Keratinocyte (primary cell): ENCODE measurements at places on chromosomes 3 and 15.
A peak's percentile ranks its signal among the peaks of the same experiment; 100 is the strongest.

GRCh38 chr3:130935761-130936492 is 42.0 kb downstream of the ATP2C1 start:
- DNase-seq = no peak

GRCh38 chr3:44419923-44420650 is 57.4 kb downstream of the ZNF445 start:
- no peak for DNase-seq

GRCh38 chr3:156536524-156537316 is 18.2 kb downstream of the SSR3 start:
- DNase-seq = no peak

- DNase-seq = no peak
Measured at GRCh38 chr3:63240381-63240902, 37.7 kb upstream of the SYNPR start.

- DNase-seq = no peak
Measured at GRCh38 chr3:108088146-108088545, 2.7 kb downstream of the CD47 start.

- DNase-seq = no peak
Measured at GRCh38 chr15:86959254-86959653, 879.6 kb downstream of the AGBL1 start.

GRCh38 chr3:152516216-152516615 is 247.5 kb downstream of the MBNL1 start:
- DNase-seq = no peak

- no peak for DNase-seq
Measured at GRCh38 chr3:197234947-197235914, 63.2 kb downstream of the DLG1 start.

- no peak for DNase-seq
Measured at GRCh38 chr3:57085211-57085610, 24.7 kb downstream of the SPATA12 start.

- peak; percentile 15 for DNase-seq
Measured at GRCh38 chr15:61063875-61064320, 165.2 kb downstream of the RORA start.

DNA sequence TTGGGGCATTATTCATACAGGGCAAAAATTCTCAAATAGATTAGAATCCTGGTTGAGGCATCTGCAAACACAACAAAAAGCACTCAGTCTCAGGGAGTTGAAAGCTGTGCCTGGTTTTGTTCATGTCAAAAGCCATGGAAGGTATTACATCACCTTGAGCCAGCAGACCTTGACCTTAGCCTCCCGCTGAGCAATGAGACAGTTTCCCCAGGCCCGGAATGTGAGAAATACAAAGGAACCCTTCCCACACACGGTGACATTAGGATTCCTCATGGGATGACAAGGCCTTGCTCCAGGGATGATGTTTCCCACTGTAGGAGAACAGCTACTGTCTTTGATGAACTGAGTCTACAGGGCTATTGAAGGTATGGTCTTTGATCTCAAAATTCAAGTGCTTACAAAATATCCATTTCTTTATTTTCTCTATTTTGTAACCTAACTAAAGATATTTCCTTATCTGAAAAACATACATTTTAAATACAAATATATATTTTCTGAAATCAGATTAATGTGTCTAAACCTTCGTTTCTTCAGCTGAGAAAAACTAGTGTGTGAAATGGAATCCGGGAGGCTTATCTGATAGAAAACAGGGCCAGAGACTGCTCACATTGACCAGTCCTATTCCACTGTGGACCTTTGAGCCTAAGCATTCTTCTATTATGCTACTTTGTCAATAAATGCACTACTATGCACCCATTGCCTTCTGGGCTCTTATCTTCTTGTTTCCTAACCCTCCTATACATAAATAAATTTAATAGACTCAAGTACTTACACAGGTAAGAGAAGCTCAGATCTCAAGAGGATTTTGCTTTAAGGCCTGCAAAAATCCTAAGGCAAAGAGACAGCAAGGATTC is 298.2 kb downstream of the KBTBD8 start:
- no peak for DNase-seq

DNA sequence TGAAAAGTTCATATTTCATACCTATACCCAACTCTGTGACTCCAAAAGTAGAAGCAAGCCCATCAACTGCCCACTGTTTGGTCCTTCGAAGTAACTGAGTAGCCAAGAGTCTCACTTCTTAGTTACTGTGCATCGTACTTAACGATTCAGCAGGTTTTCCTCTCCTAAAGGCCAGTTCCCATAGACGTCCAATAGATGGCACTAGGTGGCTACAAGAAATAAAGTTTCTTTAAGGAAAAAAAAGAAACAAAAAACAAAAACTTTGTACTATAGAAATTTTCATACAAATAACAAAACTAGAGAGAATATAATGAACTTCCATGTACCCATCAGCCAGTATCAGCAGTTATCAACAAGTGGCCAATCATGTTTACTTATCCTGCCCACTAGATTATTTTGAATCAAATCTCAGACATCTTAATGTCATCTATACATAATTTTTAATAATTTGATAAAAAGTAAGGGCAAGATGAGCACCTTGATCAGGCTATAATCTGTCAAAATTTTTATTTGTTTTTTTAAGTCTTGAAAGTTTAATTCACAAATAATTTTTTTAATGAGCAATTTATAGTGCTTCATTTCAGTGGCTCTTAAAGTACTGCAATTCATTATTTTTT is 63.8 kb upstream of the ACP3 start:
- DNase-seq = no peak

GRCh38 chr3:190849607-190850006 is 12.9 kb downstream of the GMNC start:
- DNase-seq = no peak

- no peak for DNase-seq
Measured at GRCh38 chr3:23671851-23672589, 133.7 kb upstream of the UBE2E1 start.

DNA sequence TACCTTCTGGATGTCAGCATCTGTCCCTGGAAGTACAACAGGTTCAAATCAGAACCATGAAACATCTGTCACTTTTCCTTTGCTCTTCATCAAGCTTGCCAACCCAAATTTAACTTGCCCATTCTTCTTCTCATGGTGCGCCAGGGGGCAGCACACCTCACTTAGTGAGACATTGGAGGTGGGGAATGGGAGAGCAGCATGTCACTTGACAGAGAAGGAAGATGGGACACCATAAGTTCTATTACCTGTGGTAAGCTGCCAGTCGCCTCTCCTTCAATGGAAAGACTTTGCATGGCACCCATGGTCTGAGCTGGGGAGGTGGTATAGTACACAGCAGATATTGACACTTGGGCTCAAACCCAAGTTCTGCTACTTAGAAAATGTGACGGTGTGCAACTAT is 2.9 kb downstream of the SCN5A start:
- no peak for DNase-seq

DNA sequence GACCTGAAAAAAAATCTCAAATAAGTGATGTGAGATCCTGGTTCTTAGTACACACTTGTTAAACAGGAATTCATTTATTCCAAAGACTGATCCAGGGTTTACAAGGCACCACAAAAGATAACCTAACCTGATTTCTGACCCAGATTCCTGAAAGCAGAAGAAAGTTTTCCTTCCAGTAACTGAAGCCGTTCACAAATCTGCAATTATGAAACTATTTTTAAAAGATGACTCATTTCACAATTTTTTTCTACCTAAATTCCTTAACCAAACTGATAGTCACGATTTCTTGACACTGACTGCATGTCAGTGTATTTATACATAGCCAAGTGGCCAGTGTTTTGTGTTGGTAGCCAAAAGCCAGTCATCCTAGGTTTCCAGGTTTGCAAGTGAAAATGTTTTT is 17.1 kb downstream of the SLC9A9 start:
- DNase-seq = no peak

- no peak for DNase-seq
Measured at GRCh38 chr3:108334701-108335100, 38.4 kb downstream of the HHLA2 start.

- no peak for DNase-seq
Measured at GRCh38 chr3:193744048-193744821, 151.2 kb downstream of the OPA1 start.

GRCh38 chr3:190595807-190596206 is 81.9 kb downstream of the IL1RAP start:
- no peak for DNase-seq

- no peak for DNase-seq
Measured at GRCh38 chr3:42263354-42264346, 2.3 kb downstream of the CCK start.

DNA sequence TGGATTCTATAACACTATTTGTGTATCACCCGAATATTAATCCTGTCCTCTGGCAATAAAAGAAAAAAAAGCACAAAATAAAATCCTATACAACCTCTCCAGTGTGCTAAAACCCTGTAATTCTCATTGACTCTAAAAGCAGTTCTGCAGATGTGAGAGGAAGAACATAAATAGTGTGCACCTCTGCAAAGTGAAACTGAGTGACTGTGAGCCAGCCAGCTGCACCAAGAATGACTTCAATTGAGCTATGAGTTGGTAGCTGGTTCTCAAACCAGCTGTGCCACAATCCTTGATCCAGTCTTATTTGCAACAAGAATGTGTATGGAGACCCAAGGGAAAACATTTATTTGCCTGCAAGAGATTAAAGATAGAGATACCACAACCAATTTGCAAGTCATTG is 31.2 kb upstream of the COL8A1 start:
- DNase-seq = no peak

- DNase-seq = no peak
Measured at GRCh38 chr3:61181874-61182273, 69.4 kb downstream of the FHIT start.

GRCh38 chr3:60064210-60065178 is 1014.7 kb upstream of the CFAP20DC start:
- DNase-seq = no peak

DNA sequence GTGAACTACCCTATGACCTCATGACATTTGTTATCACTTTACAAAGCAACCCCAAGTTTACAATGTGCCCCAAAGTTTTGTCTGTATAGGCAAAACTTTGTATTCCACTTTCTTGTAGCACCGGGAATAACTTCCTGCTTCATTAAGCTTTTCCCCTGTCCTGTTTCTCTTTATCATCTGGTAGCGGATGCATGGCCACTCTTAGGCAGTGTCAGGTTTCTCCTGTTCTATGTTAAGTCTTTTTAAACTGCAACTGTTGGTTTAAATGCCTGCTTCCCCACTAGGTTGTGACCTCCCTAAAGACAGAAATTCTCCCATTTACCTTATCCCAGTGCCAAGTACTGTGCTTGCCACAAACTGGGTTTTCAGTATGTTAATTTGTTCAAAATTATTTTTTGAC is 433.6 kb upstream of the DPH6 start:
- DNase-seq = no peak

DNA sequence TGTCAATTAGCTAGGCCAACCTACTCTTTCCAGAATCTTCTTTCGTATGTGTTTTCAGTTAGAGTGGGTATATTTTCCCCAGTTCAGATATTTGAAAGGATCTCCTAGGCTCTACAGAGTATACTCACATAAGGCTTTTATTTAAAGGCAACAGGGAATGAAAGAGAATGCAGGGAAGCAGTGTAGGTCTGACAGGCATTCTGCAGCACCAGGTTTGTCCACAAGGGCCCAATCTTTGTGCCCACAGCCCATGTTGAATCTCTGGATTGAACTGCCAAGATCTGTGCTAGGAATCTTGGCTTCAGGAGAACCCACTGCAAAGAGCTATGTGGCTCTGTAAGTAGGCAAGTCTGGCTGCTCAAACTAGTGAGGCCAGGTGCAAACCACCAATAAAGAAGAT is 24.2 kb upstream of the GALNT15 start:
- no peak for DNase-seq

DNA sequence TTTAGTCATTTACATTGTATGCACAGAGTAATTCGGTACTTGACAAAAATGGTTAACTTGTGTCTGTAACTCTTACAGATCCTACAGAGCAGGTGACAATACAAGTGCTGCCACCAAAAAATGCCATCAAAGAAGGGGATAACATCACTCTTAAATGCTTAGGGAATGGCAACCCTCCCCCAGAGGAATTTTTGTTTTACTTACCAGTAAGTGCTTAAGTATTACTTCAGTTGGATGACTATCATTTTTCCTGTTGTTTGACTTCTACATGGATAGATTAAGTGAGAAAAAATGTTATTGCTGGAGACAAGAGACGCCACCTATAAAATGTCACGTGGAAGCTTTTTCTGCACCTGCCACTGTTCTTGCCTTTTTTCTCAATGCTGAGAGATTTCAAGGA is 173.2 kb downstream of the ALCAM start:
- no peak for DNase-seq

DNA sequence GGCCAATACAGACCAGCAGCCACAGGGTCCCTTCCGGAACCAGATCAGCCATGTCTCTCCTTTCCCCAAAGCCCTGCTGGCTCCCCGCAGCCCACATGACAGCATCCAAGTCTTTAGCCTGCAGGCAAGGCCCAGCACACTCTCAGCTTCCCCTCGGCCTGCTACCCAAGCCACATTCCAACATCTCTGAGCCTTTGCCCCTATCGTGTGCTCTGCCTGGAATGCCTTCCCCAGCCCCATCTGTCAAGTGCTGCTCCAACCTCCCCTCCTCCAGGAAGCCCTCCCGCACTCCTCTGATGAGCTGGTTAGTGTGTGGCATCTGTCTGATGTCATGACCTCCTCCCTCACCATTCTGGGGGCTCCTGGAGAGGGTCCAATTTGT is 8.5 kb downstream of the PLXND1 start:
- DNase-seq = no peak

- DNase-seq = no peak
Measured at GRCh38 chr15:66138096-66138783, 115.3 kb downstream of the MEGF11 start.

DNA sequence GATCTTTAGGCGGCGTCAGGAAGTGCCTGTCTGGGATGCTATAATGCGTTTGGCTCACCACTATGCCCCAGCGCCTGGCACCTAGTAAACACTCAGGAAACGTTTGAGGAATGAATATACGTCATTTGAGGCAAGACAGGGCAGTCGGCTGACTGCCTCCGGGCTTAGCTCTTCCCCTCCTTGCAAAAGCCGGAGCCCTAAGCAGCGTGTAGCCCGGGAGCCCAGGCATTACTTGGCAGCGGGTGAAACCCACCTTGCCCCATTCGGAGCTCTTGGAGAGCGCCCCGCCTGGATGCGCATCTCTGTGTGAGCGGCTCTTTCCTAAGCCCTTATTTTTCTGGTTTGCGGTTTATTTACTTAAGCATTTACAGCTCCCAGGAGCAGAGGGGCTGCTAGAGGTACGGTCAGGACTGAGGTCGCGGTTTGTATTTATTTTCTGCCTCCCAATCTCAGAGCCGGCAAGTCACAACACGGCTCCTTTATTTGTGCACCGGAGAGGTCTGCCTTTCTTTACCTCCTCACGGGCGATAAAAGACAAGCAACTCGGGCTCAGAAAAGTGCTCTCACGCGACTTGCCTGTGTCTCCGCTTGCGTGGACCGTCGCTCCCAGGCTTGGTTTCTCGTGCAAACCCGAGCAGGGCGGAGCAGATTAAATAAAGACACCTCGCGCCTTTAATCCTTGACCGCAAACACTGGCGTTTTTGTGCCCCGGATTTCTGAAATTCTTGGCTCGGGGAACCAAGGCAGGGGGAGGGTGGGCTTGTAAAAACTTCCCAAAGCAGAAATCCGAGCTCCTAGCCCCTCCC is 737 bp upstream of the ITPR1 start:
- DNase-seq = peak; percentile 33

- DNase-seq = no peak
Measured at GRCh38 chr15:89391685-89392257, 57.1 kb upstream of the POLG start.

GRCh38 chr3:28936154-28936553 is 344.7 kb upstream of the RBMS3 start:
- DNase-seq = no peak

- DNase-seq = peak; percentile 26
Measured at GRCh38 chr3:24088782-24089181, 143.7 kb downstream of the NR1D2 start.
